CD4-positive, alpha-beta T cell treated with Interleukin-6 at 100 ng/mL for 8 hours (primary cell): ENCODE measurements at places on chromosomes 3 and 15.

DNA sequence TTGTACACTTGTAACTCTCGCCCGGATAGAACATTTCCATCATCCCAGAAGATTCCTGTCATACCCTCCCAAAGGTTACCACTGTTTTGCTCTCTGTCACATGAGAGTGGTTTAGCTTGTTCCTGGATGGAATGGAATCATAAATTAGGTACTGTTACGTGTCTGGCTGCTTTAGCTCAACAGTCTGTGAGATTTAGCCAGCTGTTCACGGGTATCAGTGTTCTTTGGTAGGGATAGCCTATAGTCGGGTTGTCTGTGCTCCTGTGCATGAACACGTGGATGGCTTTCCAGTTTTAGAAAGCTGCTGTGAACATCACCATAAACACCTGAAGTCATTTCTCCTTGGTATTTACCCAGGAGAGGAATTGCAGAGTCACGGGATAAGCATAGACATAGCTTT lies 58.2 kb upstream of the NR2C2 start:
- DNase-seq: no peak

DNA sequence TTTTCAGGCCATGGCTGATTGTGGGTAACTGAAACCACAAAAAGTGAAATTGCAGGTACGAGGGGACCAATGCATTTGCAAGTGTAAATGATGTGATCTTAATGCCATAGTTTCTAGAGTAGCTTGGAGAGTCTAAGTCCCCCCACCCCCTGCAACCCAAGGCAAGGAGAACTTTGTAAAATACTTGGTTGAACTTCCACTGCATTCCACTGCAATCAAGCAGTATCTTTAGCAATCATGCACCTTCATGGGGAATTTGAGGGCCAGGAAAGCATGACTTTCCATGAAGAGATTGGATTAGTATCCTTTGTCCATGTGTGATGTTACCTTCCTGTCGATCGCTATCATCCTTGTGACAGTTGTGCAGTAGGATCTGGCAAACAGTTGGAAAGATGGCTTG lies 11.4 kb upstream of the CYP8B1 start:
- DNase-seq: no peak

GRCh38 chr3:10548992-10549391 lies 43.6 kb upstream of the ATP2B2 start:
- peak; percentile 33 for DNase-seq

- no peak for DNase-seq
Observed at GRCh38 chr3:141410408-141410807, 42.1 kb downstream of the ZBTB38 start.
